NCI-H345 (cell line): ENCODE measurements at places on chromosomes 2 and 18.

DNA sequence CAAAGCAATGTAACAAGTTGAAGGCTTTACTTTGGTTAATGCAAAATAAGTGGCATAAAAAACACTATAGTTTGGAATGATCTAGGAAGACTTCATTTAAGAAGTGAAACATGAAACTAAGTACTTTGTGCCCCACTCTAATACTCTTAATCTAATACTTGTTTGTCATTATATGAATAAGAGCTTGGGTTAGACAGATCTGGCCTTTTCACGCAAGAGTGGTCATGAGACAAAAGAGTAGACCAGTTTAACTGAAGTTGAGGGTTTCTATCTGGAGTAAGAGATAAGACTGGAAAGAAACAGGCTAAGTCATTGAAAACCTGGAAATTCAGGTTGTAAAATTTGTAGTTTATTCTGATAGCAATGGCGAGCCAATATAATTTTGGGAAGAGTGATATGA lies 2.8 kb downstream of the SLC30A6 start:
- DNase-seq, result no peak

- no peak for DNase-seq
These were observed 4.1 kb downstream of the DOCK10 start for GRCh38 chr2:225038231-225038523.

DNA sequence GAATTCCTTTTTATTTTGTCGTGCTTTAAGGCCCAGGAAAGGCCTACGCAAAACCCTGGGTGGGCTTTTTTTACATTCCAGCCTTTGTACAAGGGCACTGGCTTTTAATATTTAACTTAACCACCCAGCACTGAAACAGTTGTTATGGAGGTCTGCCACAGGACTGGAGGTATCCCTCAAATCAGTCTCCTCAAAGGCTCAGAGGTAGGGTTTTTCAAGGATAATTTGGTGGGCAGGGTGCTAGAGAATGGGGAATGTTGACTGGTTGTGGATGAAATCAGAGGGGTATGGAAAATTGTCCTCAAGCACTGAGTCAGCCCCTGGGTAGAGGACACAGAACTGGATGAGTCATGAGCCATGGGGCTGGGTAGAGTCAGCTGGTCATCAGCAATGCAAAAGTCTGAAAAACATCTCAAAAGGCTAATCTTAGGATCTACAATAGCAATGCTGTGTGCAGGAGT lies 443.1 kb downstream of the THSD7B start:
- DNase-seq, result no peak

DNA sequence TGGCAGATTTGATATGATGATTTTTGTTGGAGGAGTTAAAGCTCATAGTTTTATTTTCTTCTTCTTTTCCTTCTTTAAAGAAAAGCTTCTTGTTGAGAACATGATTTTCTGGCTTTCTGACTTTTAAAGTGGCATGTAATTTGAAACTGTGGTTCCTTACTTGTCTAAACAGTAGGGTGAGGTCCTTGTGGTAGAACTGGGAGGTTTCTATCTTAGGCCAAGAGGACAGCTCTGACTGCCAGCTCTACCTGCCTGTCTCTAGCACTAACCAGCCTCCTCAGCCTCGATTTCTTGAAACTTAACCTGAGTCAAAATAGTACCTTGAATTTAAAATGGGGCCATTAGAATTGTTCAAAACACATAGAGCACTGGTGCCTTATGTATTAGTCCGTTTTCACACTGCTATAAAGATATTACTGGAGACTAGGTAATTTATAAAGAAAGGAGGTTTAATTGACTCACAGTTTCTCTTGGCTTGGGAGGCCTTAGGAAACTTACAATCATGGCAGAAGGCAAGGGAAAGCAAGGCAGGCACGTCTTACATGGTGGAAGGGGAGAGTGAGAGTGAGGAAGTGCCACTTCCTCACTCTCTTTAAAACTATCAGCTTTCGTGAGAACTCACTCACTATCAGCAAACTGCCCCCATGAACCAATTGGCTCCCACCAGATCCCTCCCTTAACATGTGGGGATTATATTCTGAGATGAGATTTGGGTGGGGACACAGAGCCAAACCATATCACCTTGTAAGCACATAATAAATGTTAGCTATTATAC lies 119.0 kb downstream of the CERS6 start:
- DNase-seq, result peak; percentile 10

DNA sequence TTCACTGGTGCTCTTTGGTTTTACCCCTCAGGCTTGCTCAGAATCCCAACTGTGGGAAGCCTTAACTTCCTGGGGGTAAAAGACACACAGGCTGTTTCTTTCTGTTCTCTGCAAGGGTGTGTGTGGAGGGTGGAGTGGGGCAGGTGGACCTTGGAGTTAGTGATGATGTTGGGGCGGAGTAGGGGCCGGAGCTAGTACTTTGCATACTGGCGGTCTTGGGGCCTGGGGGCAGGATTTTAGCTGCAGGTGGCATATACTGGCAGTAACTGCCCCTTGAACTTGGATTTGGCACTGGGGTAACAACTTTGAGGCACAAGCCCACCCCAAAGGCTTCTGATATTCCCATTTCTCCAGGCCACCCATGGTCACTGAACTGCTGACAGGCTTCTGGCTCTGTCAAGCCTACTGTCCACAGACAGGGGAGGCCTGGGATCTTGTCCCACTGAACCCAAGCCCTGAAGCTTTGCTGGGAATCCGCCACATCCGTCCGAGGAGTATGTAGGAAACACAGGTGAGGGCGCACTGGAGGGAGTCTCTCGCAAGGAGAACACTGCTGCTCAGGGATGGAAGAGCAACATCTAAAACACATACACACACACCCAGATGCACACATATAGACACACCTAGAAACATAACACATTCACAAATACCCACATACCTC lies 258.9 kb downstream of the DYSF start:
- no peak for DNase-seq

- no peak for DNase-seq
These were observed 82.1 kb downstream of the ZFP36L2 start for GRCh38 chr2:43144263-43144662.
